ENCODE measurements at places on chromosomes 16 and 17.

DNA sequence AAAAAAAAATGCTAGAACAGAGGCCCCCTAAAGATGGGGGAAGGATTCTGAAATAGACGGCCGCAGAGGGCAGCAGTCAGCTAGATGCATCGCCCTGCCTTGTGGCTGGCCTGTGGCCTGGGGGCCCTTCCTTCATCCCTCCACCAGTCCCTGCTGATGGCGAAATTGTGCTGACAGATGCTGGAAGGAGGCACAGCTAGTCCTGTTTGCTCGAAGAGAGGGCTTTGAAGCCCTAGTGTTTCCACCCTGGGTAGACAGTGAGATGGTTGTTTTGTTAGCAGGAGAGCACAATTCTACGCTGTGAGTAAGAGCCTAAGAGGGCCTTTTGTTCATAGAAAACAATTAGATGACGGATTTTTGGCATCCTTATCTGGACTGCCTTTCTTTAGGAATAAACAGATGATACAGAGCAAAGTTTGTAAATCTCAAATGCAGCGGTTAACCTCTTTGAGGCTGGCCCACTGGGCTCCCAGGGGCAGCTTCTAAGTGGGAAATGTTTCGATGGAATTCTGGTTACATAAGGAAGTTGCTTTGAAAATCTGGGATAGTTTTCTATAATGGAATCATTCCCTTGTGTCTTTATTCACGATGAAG is 23.0 kb downstream of the VPS35L start:
- no peak for DNase-seq

DNA sequence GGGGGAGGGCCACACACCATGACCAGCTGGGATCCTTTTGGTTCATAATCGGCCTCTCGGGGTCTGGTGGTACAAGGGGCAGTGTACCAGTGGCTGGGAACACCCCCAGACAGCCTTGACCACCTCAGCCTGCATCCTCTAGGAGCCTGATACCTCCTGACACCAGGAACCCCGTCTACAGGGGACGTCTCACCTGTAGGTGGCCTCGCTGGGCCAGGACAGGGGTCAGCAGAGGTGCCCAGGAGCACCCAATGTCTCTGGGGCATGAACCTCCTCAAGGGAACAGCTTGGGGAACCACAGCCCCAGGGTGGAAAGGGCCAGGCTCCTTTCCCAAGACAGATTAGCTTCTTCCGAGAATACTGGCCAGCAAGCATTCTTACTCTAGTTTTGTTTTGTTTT is 2.5 kb upstream of the METRNL start:
- no peak for DNase-seq

- DNase-seq = no peak
Measured at GRCh38 chr17:69809331-69809730, 265.7 kb upstream of the KCNJ16 start.

- no peak for DNase-seq
Measured at GRCh38 chr16:4556112-4556511, at the start of gene C16orf96. TSS of gene C16orf96 (plus strand) at chr16:4556340. CDS start at chr16:4556490, 150 bp downstream.

GRCh38 chr17:63768433-63768832 is 5.0 kb downstream of the CCDC47 start:
- no peak for DNase-seq

DNA sequence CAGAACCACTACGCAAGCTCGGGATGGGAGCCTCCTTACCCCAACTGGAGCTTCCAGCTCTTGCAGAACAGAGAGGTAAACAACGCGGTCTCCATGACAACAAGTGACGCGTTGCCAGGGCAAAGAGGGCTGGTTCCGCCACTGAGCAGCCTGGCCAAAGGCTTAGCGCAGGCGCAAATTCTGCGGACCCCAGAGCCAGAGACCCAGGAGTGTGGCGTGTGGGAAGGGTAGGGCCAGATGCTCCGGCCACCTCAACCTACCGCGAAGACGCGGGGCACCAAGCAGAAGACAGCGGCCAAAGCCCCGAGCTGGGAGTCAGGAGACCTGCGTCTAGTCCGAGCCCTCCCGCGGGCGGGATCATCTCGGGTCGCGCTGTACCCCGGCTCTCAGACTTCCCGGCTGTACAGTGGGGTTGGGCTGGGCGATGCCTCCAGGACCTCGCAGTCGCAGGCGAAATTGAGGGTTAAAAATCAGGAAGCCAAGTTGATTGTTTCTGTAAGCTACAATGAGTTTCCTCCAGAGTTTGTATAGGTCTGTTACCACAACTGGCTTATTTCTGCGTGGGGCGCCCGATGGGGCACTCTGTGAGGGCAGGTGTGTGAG is at the start of gene TEKT1:
TSS of gene TEKT1 (minus strand) at position 69 of the 603 bp plus-strand sequence. CDS start 1,353 bp downstream, outside the sequence.
- no peak for DNase-seq

DNA sequence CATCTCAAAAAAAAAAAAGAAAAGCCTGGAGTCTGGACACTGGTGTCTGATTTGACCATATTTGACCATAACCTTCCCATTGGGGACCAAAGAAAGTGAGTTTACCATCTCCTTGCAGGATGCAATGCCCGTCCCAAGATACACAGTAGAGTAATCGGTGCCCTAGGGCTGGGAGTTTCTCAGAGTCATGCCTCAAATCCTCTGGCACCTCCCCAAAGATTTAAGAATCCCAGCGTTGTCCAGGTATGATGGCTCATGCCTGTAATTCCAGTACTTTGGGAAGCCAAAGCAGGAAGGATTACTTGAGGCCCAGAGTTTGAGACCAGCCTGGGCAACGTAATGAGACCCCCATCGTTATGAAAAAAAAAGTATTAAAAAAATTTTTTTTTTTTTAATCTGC is 5.0 kb downstream of the PITPNM3 start:
- DNase-seq = no peak

GRCh38 chr17:50217591-50217990 is 16.2 kb upstream of the COL1A1 start:
- no peak for DNase-seq

DNA sequence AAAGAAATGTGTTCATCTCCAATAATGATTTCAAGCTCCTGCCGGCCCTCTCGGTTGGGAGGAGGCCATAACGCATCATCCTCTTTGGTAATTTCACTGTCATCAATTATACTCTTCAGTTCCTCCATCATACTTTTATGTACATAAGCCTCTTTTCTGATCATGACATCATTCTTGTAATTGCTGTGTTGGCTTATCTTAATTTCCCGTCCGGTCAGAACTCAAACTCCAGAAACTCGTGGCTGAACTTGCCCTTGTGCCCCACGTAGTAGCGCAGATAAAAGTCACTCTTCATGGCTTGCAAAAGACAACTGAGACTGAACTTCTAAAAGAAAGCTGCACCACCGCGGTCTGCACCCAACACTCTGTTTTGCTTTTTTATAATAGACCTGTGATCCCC is 13.6 kb downstream of the TMEM220 start:
- no peak for DNase-seq

DNA sequence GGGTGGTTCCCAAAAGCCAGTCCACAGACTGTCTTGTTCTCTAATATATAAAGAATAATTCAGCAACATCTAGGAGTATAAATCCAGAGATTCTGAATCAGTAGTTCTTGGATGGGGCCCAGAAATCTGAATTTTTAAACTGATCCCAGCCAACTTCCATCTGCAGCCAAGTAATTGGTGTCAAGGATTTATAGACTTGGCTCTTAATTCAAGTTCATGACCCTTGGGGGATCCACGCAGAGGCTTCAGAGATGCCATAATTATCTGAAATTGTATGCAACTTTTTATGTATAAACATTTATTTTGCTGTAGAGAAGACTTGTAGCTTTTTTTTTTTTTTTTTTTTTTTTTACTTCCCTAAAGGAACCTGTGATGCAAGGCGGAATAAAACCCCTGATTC is 60.6 kb downstream of the HLF start:
- no peak for DNase-seq

- no peak for DNase-seq
Measured at GRCh38 chr17:73705594-73705993, 61.3 kb upstream of the SDK2 start.

- DNase-seq = no peak
Measured at GRCh38 chr17:31758646-31759045, 100.4 kb downstream of the COPRS start.

DNA sequence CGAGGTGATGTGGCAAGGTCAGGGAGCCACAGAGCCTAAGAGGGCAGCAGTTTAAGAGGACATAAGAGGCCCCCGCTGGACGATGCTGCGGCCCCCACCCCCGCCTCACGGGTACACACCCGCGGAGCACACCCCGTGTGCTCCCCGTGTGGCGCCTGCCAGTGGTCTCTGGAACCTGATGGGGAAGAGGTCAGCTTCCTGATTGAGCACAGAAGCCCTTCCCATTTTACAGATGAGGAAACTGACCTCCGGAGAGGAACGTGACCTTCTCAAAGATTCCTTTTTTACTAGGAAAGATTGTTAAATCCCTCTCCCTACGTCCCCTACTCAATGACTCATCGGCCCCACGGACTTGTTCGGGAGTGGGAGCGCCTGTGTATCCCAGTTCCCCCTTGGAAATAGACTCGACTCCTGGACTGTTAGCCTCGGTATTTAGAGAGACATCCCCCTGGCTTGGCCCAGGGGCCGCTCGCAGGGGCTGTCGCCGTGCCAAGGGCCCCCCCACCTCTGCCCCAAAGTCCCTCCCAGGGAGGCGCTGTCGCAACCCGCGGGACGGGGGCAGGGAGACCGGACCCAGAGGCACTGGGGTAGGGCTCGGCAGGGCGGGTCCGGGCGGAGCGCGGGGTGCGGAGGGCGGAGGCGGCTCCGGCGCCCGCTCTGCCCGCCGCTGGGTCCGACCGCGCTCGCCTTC is at the start of gene ABCC3:
TSS of gene ABCC3 (plus strand) at position 658 of the 691 bp plus-strand sequence. CDS start 56 bp downstream, outside the sequence.
- no peak for DNase-seq

DNA sequence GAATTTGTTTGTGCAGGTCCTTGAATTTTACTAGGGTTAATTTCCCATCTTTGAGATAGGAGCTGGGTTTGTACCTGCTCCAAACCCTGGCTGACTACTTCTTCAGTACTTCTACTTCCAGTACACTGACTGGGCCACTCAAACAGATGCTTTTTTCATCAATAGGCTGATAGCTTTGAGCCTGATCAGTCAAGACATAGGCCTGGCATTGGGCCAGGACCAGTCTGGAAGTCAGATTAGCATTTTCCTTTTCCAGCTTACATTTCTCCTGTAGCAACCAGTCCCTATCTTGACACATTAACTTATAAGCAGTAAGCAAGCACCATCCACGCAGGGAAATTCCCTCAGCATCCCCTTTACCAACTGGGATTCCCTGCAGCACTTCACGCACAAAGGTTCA is 7.5 kb upstream of the TMEM101 start:
- DNase-seq = no peak

DNA sequence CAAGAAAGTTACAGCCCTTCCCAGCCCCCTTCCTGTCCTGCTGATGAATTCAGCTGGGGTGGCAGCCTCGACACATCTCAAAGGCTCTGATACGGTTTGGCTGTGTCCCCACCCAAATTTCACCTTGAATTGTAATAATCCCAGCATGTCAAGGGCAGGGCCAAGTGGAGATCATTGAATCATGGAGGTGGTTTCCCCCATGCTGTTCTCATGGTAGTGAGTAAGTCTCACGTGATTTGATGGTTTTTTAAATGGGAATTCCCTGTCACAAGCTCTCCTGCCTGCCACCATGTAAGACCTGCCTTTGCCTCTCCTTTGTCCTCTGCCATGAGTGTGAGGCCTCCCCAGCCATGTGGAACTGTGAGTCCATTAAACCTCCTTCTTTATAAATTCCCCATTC is 163.2 kb upstream of the FOXF1 start:
- DNase-seq = no peak

DNA sequence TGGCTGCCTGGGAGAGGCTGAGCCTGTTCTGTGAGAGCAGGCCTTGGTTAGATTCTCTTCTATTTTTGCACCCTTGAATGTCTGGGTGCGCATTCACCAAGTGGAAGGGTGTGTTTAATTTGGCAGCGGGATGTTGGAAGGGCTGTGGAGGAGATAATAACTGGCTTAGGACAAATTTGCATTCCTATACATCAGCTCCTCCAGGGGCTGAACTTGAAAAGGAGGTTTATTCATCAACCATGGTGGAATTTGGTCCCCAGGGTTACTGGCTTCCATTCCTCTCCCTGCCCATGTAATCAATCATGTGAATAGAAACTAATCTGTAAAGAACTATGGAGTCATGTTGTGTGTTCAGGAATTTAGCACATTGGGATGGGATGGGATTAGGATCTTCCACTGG is 100.2 kb upstream of the FOXF1 start:
- no peak for DNase-seq

- no peak for DNase-seq
Measured at GRCh38 chr16:82523815-82524214, 103.0 kb upstream of the CDH13 start.

DNA sequence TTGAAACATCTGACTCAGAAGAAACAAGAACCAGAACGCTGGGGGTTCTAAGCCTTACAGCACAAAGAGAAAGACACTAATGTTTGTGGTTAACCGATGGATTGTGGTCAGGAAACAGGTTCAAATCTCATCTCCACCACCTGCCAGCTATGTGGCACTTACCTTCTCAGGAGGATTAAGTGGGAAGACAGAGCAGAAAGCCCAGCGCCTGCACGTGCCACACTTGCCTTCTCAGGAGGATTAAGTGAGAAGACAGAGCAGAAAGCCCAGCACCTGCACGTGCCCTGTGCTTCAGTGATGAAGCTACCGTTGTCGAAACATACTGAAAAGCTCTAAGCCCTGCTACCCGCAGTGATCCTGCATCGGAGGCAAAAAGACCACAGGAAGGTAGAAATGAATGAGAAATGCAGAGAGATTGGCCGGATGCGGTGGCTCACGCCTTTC is 90.6 kb downstream of the NXN start:
- DNase-seq = no peak

- DNase-seq = peak; percentile 52
Measured at GRCh38 chr16:56603589-56603988, 4.8 kb upstream of the MT2A start.

DNA sequence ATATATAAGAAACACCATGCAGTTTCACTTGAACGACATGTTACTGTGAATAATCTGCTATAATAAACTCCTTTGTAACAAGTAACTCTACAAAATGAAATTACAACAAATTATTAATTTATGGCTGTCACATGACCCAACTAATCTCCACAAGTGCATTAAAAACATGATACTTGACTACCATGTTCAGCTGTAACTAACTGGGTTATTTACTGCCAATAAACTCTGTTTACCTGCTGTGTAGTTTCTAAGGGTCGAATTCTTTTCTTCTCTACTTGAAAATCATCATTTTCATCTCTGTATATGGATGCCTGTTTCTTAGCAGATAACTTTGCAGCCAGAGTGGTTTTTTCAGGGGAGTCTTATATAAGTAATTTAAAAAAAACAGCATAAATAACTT is 14.4 kb downstream of the BRIP1 start:
- DNase-seq = no peak

DNA sequence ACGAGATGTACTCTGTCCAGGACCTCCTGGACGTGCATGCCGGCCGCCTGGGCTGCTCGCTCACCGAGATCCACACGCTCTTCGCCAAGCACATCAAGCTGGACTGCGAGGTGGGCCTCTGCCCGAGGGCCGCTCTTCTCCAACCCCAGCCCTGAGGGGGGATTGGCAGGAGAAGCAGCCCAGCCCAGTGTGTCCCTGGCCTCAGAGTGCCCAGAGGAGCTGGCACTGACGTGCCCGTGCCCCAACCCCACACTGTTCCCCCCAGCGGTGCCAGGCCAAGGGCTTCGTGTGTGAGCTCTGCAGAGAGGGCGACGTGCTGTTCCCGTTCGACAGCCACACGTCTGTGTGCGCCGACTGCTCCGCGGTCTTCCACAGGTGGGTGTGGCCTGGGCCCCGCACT is 15.6 kb downstream of the DEF8 start:
- DNase-seq = no peak
